T-helper 2 cell treated with Interferon-gamma antibody and Interleukin-4, amounts not matched to agents 5 μg/mL and 100 μg/mL, for 36 hours (primary cell): ENCODE measurements at places on chromosomes 7 and 10.

DNA sequence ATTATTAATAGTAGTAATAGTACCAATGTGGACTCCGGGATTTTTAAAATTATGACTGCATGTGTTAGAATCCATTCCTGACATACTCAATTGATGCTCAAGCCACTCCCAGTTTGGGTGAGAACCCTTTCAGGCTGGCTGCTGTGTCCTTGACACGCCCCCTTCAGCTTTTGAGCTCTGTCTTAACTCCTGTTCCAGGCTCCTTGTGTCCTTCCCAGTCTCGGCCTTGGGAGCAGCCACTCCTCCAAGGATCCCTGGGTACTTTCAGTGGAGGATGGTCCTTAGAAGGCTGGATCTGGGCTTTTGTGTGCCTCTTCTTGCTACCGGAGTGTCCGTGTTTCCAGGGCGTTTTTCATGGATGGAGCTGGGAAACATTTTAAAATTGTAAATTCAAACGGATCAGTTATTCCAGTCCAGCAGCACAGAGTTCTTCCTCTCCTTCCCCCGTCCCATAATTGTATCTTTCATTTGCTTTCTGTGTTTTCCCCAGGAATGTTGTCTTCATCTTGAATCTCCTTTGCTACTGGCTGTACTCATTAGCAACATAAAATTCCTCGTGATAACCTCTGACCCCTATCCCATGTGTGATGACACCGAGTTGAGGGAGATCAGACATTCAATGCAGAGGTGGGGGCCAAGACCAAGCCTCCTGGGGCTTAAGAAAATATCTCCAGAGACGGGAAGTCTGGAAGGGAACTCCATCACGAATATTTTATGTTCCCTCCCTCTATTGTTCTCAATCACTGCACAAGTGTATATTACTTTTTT, 40.0 kb upstream of the PFKFB3 start:
- DNase-seq: no peak

- no peak for DNase-seq
Measured at GRCh38 chr7:16491148-16491547, 25.6 kb upstream of the SOSTDC1 start.

- no peak for DNase-seq
Measured at GRCh38 chr7:155993420-155994278, 181.4 kb upstream of the SHH start.

DNA sequence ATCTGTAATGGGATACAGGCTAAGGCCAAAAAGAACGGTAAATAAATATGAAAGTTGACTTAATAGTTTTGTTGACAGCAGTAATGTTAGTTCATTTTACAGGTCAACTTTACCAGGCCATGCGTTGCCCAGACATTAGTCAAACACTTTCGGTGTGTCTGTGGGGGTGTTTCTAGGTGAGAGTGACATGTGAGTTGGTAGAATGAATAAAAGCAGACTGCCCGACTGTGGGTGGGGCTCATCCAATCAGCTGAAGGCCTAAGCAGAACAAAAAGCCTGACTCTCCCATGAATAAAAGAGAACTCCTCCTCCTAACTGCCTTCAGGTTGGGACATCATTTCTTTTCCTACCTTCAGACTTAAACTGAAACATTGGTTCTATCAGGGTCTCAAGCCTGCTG, 132.3 kb downstream of the MTPAP start:
- DNase-seq: no peak

- no peak for DNase-seq
Measured at GRCh38 chr10:54530299-54530698, 270.7 kb downstream of the PCDH15 start.

DNA sequence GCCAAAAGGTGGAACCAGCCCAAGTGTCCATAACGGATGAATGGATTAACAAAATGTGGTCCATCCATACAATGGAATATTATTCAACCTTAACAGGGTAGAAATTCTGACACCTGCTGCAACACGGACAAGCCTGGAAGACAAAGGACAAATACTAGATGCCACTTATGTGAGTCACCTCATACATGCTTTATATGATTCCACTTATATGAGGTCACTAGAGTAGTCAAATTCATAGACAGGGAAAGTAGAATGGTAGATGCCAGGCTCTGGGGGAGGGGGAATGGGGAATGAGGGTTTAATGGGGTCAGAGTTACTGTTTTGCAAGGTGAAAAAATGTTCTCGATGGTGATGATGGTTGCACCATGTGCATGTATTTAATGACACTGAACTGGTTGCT, 34.0 kb upstream of the CYTH3 start:
- DNase-seq: no peak

GRCh38 chr7:121269798-121270197, 59.0 kb upstream of the WNT16 start:
- no peak for DNase-seq
